ENCODE measurements at places on chromosomes 6 and 20. TPM values are rescaled to one million over a fixed set of nuclear protein-coding genes. Genes with fewer than 3 reads are reported as not detected.

GRCh38 chr6:47852727-47853126, 70.9 kb downstream of the OPN5 start:
- no peaks in the 10 kb centered on the region for H3K4me1 ChIP-seq
- no peak overlapping the region for H3K27ac ChIP-seq
- H3K36me3 ChIP-seq, result no peaks in the 10 kb centered on the region
- H3K27me3 ChIP-seq, result peaks cover 1% of the 10 kb centered on the region
- no peak overlapping the region for H3K4me3 ChIP-seq

- no peak for DNase-seq
- no peak overlapping the region for H3K4me3 ChIP-seq
- no peak overlapping the region for H3K27ac ChIP-seq
- no peaks in the 10 kb centered on the region for H3K27me3 ChIP-seq
- H3K4me1 ChIP-seq, result no peaks in the 10 kb centered on the region
Measured at GRCh38 chr6:114580882-114581281, 238.1 kb upstream of the HS3ST5 start.

DNA sequence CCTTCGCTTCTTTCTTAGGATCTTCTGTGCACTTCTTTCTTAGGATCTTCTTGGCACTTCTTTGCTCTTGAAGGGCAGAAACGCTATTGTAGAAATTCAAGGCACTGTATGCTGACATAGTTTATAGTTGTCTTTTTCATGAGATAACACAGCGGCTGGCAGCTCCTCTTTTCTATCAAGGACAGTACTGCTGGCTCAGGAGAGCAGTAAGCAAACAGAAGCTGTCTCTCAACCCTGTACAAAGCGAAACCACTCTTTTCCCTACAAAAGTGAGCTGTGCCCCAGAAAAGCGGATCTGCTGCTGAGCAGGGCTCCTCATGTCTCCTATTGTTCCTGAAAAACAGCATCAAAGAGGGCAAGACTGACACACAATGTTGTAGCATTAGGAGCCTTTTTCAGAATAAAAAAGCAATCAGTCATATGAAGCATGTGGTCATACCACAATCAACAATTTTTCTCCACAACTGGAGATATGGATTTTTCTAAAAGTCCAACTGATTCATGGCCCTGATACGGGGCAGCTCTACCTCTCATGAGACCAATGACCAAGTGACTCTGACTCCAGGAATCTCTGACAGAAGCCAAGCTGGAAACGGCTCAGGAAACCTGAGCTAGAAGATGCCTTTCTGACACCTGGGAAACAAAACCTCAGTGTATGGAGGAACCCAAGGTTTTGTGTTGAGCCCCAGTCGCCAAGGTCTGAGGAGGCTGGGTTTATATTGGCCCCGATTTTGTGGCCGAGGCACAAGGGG, 255.9 kb downstream of the ESR1 start:
- no peak overlapping the region for H3K4me3 ChIP-seq
- H3K27ac ChIP-seq, result no peak overlapping the region
- H3K36me3 ChIP-seq, result no peaks in the 10 kb centered on the region
- DNase-seq, result no peak
- H3K27me3 ChIP-seq, result peaks cover 7% of the 10 kb centered on the region

DNA sequence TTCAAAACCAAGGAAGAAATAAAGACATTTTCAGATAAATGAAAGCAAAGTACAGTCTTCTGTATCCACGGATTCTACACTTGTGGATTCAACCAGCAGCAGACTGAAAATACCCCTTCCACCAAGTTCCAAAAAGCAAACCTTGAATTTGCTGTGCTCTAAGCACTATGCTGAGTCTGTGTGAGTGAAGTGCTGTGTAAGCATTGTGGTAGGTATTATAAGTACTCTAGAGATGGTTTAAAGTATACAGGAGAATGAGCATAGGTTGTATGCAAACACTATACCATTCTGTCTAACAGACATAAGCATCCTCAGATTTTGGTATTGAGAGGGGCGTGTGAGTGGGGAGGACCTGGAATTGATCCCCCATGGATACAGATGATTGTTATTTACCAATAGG, 9.6 kb downstream of the OSER1 start:
- no peaks in the 10 kb centered on the region for H3K27me3 ChIP-seq
- DNase-seq, result no peak
- H3K27ac ChIP-seq, result no peak overlapping the region
- H3K4me3 ChIP-seq, result no peak overlapping the region
- peaks cover 34% of the 10 kb centered on the region for H3K4me1 ChIP-seq

DNA sequence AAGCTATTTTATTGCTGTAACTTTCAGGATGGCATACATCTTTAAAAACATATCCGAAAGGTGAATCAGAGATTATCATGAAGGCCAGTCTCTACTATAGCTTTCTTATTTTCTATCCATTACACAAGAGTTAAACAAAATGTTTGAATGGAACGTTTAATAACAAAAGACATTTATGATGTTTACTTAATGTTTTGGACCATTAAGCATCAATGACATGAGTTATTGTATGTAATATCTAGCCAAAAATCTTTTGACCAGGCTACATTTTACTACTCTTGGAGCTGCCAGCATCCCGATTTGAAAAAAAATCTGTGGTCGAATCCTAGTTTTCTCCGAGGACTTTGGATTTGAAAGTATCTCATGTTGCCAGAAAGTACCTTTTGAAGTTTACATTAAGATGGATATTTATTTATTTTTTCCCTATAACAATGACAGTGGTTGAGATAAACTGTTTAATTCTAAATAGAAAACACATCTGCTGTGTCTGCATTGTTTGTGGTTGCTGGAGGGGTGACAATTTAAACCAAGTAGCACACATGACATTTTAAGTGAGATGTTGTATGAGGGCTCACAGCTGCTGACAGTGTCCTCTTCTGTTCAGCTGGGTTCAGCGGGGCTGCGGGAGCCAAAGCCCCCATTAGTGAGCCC, 293.7 kb upstream of the TCF21 start:
- H3K27me3 ChIP-seq, result no peaks in the 10 kb centered on the region
- H3K36me3 ChIP-seq, result no peaks in the 10 kb centered on the region
- no peak overlapping the region for H3K27ac ChIP-seq
- no peak for DNase-seq
- no peaks in the 10 kb centered on the region for H3K4me1 ChIP-seq

DNA sequence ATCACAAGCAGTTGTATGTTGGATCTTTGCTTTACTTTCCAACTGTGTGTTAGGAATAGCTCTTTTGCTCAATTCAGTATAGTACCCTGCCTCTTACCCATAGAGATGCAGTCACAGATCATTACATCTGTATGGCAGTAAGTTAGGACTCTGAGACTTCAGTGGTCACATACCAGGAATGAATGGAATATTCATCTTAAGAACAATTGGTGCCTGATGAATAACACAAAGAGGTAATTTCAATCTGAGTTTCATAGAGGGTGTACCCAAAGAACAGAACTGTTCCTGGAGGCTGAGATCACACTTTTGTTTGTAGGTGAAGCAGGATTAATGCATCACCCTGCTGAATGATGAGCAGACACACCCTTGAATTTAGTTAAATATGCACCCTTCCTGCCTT, 28.7 kb upstream of the KIF13A start:
- H3K4me3 ChIP-seq, result no peak overlapping the region
- H3K27ac ChIP-seq, result no peak overlapping the region
- H3K27me3 ChIP-seq, result no peaks in the 10 kb centered on the region
- H3K36me3 ChIP-seq, result no peaks in the 10 kb centered on the region

- H3K4me3 ChIP-seq, result no peak overlapping the region
- H3K27ac ChIP-seq, result no peak overlapping the region
- no peaks in the 10 kb centered on the region for H3K4me1 ChIP-seq
- no peak for DNase-seq
- H3K36me3 ChIP-seq, result no peaks in the 10 kb centered on the region
Measured at GRCh38 chr6:155561257-155561965, 105.8 kb upstream of the NOX3 start.

GRCh38 chr6:54716877-54717276, 129.7 kb upstream of the FAM83B start:
- no peak for DNase-seq
- no peaks in the 10 kb centered on the region for H3K36me3 ChIP-seq
- no peaks in the 10 kb centered on the region for H3K27me3 ChIP-seq
- H3K27ac ChIP-seq, result no peak overlapping the region
- no peak overlapping the region for H3K4me3 ChIP-seq

DNA sequence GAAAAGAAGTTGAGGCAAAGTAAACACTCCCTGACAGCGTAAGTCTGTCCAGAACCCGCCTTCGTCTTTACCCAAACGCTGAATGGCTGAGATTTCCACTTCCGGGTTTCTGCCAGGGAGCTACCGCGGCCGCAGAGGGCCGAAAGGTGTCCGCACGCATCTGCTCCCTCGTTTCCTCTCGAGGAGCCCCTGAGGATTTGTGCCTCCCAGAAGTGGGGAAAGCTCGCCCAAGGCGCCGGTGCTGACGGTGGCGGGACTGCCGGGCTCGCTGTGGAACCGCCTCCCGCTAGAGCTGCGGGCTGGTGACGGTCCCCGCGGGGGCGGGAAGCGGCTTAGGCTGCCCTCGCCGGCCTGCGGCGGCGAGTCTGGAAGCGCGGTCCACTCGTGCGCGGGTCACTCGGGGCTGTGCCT, 1760.2 kb upstream of the DEFB115 start:
- no peak for DNase-seq
- no peaks in the 10 kb centered on the region for H3K4me1 ChIP-seq
- H3K36me3 ChIP-seq, result no peaks in the 10 kb centered on the region
- H3K27me3 ChIP-seq, result no peaks in the 10 kb centered on the region

GRCh38 chr20:19077370-19078220, 134.8 kb upstream of the SLC24A3 start:
- no peak for DNase-seq
- H3K27ac ChIP-seq, result no peak overlapping the region
- H3K4me1 ChIP-seq, result peaks cover 5% of the 10 kb centered on the region
- no peak overlapping the region for H3K4me3 ChIP-seq

GRCh38 chr6:119137194-119138072, 59.0 kb upstream of the FAM184A start:
- no peak overlapping the region for H3K27ac ChIP-seq
- H3K4me3 ChIP-seq, result no peak overlapping the region
- H3K4me1 ChIP-seq, result peaks cover 28% of the 10 kb centered on the region
- H3K36me3 ChIP-seq, result no peaks in the 10 kb centered on the region
- H3K27me3 ChIP-seq, result peaks cover 3% of the 10 kb centered on the region
- DNase-seq, result no peak

GRCh38 chr20:14069796-14070195, 74.5 kb downstream of the MACROD2 start:
- no peaks in the 10 kb centered on the region for H3K4me1 ChIP-seq
- H3K27me3 ChIP-seq, result no peaks in the 10 kb centered on the region
- H3K27ac ChIP-seq, result no peak overlapping the region

DNA sequence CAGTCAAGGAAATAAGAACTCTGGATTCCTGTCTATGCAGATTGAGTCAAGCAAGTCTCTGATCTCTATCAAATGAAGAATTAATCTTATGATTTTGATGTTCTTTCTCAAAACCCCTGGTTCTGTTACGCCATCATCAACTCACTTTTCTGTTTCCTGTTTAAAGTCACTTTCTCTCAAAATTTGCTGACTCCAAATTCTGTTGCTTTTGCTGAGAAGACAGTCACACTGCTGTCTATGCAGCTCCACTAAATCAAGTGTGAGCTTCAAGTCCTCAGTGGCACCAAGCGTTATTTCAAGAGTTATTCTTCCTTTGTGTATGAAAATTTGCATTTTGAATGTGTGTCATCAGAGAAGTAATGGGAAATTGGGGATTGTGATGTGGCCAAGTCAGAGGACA, 663.3 kb downstream of the KIF16B start:
- H3K27ac ChIP-seq, result no peak overlapping the region
- H3K4me3 ChIP-seq, result no peak overlapping the region
- H3K36me3 ChIP-seq, result no peaks in the 10 kb centered on the region
- no peak for DNase-seq
- H3K4me1 ChIP-seq, result no peaks in the 10 kb centered on the region

GRCh38 chr6:72651967-72652956, 30.4 kb downstream of the KCNQ5 start:
- DNase-seq, result no peak
- H3K4me1 ChIP-seq, result peaks cover 32% of the 10 kb centered on the region
- H3K27me3 ChIP-seq, result no peaks in the 10 kb centered on the region
- H3K4me3 ChIP-seq, result no peak overlapping the region

DNA sequence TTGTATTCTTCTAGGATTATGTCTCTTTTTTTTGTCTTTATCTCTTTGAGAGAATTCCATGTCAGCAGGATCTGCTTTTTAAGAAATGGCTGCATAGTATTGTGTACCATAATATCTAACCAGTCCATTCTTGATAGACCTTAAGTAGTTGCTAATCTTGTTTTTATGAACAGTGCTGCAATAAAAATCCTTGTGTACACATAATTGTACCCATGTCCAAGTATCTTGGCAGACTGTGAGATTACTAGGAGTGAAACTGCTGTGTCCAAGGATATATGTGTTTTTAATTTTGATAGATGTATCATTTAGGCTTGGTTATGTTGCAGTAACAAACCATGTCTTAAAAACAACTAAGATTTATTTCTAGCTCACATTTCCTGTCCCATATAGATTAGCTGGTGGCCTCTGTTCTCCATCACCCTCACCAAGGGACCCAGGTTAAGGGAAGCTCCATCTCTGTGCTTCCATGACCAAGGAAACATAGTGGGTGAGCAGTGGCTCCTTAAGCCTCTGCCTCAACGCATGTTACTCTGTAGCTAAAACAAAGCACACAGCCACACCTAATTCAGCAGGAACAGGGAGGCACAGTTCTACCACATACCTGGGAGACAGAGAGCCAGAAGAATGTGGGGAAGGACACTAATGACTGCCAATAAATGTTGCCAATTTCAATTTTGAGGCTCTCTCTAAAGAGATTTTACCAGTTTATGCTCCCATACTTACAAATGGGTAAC, 12.1 kb upstream of the SUMO4 start:
- no peaks in the 10 kb centered on the region for H3K27me3 ChIP-seq
- H3K27ac ChIP-seq, result peak overlapping the region; percentile 28
- peaks cover 95% of the 10 kb centered on the region for H3K36me3 ChIP-seq
- DNase-seq, result no peak

- DNase-seq, result no peak
- H3K4me3 ChIP-seq, result peak within 1 kb of the TSS; percentile 62
- H3K4me1 ChIP-seq, result peaks cover 3% of the 10 kb centered on the region
Measured at GRCh38 chr6:35213824-35214756, at the start of gene SCUBE3. SCUBE3 (plus strand) TSS chr6:35213956; CDS start chr6:35214419, 463 bp downstream.

ZC2HC1B gene
- total RNA-seq, result not detected

FAM209A gene
- total RNA-seq, result 1.7 TPM

PRR18 gene
- 0.14 TPM for total RNA-seq

NT5DC1 gene
- 44.1 TPM for total RNA-seq

LHFPL5 gene
- not detected for total RNA-seq

GGTLC1 gene
- total RNA-seq, result not detected

SLC17A3 gene
- total RNA-seq, result 1.6 TPM

ATP9A gene
- 22.7 TPM for total RNA-seq

NDRG3 gene
- total RNA-seq, result 26.0 TPM
